ENCODE measurements at places on chromosomes 1 and 21.

DNA sequence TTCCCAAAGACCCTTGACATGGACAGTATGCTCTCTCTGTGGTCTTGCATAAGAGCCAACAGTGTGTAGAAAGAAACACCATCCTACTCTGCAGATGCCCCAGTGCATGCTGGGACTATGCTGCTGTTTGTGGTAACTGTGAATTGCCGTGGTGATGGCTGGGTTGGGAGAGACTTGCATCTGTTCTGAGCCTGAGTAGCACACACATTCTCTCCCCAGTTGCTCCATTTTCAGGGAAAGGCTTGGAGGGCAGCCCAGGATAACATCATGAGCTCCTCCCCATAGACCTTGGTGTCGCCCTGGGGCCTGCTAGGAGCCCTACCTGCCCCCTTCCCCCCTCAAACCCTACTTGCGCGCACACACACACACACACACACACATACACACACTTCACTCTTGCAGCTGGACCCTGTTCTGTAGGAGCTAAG lies 120.9 kb upstream of the IPO9 start:
- no peak for DNase-seq

- DNase-seq = no peak
These were observed 68.8 kb downstream of the GRIK3 start for GRCh38 chr1:36965275-36966159.

DNA sequence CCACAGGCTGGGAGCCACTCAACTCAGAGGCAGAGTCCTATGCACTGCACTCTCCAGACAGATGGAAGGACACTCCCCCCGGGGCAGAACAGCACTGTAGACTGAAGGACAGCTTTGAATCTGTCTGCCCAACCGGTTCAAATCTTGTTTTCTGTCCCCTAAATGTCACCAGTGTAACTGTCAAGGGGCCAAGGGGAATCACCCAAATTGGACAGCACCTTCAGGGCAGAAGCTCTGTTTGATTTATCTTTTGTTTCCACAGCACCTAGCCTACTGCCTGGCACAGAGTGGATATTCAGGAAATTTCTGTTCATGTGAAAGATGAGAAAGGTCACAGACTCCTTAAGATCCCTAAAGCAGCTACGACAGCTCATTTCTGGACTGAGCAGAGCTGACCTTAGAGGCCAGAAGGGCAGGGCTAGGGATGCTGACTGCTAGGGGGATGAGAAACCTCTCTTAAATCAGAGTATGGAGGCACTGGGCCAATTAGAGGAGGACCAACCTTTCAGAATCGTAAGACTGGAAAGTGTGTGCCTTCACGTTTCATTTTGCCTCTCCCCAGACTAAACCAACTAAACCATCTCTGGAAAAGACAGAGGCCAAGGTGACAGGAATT lies 41.0 kb downstream of the ITPKB start:
- no peak for DNase-seq

GRCh38 chr1:72705921-72706320 lies 423.6 kb upstream of the NEGR1 start:
- no peak for DNase-seq

- no peak for DNase-seq
These were observed 4.2 kb upstream of the IBA57 start for GRCh38 chr1:228161362-228161761.

DNA sequence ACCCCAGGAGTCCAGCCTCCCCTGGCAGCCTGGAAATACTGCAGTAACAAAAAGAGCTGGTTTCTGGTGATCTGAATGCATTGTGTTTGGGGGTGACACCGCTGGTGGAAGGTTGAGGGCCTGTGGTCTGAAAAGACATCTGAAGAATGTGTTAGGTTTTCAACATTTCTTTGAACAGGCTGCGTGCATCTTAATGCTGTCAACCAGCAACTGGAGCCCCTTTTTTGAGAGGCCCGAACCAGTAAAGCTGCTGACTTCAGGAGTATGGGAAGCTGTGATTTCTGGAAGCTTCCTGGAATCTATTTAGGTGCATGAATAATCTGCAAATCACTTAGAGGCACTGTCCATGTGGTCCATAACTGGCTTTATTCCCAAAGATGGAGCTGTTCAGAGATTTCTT lies 17.0 kb downstream of the ATP5PO start:
- no peak for DNase-seq

DNA sequence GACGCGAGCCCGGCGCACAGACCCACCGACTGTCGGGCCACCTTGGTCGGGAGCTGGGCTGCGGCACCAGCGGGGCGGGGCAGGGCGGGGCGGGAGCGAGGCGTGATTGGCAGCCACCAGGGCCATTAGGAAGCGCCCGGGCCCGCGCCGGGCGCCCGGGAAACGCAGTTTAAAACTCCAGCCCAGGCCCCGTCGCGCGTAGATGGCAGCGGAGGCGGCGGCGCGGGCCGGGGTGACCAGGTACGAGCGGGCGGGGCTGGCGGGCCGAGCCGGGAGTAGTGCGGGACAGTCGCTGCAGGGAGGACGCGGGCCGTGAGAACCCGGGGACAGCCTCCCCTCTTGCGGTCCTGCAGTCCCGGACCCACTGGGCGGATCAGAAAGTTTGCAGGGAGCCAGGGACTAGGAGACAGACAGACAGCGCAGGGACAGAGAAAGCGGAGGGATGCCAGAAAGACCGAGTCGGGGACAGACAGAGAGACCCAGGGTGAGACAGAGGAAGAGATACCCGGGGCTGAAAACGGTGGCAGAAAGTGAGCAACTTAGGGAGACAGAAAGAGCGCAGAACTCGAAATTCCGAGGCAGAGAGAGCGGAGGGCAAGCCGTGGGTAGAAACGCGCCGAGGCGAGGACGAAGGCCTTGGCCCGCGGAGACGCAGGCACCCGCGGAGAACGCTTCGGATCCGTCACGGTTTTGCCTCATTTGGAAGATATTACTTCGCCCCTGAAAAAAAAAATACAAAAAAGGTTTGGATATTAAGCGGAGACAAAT lies at the start of gene DMBX1:
TSS of gene DMBX1 (plus strand) at position 199 of the 768 bp plus-strand sequence. CDS start 17,175 bp downstream, outside the sequence.
- DNase-seq = no peak

- no peak for DNase-seq
These were observed 119.3 kb upstream of the MAGI3 start for GRCh38 chr1:113271039-113271438.

GRCh38 chr1:37861151-37861550 lies 1.8 kb upstream of the MTF1 start:
- no peak for DNase-seq

DNA sequence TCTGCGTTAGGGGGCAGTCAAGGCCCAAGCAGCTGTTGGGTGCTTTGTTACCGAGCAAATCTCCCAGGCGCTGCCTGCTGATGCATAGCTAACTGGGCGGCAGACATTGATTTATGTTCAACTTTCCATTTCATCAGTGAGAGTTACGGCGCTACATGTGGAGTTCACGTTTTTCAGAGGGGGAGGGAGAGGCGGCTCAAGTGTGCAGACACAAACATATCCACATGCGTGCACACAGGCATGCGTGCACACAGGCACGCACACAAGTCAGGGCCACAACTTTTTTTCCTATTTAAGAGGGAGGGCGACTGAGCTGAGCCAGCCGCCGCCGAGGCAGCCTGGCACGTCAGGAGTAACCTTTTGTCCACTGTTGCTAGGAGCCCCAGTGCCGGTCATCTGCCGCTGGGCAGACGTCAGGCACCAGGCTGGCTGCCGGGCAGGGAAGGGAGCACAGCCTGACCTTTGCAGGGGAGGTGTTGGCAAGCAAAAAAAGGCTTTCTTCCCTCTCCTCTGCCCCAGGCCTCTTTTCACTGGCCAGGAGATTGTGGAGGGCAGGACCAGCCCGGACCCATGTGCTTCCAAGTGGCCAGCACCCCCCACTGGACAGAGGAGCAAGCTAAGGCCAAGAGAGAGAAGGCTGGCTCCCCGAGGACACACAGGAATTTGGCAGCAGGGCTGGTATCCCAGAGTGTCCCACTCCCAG lies 73.3 kb downstream of the MRPL37 start:
- no peak for DNase-seq

DNA sequence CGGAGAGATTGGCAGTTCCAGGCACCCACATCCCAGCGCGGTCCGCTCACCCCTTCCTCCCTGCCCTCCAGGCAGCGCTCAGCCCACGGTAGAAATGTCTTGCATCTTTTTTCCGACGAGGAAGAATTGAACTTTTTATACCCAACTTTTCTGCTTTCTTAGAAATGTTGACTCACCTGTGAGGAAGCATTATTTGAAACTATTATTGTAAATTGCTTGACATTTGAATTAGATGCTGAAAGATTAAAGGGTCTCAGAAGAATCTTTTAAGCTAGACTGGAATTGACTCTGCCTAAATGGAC lies 912 bp upstream of the SIPA1L2 start:
- no peak for DNase-seq
